Transverse colon (tissue), 4 donors: ENCODE measurements at places on chromosomes 2 and 18.

- DNase-seq: no peak
These were observed 50.0 kb downstream of the MC4R start for GRCh38 chr18:60322591-60322990.

GRCh38 chr2:28155627-28156026 lies 237.0 kb upstream of the FOSL2 start:
- DNase-seq: no peak

DNA sequence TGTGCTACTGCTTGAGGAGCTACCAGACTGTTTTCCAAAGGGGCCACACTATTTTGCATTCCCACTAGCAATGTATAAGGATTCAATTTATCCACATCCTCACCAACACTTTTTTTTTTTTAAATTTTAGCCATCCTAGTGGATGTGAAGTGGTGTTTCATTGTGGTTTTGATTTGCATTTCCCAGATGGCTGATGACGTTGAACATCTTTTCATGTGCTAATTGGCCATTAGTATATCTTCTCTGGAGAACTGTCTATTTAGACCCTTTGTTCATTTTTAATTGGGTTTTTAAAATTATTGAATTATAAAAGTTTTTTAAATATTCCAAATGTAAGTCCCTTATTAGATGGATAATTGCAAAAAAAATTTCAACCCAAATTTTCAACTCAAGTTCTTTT lies 121.1 kb downstream of the MAPK4 start:
- no peak for DNase-seq

GRCh38 chr2:46841621-46842020 lies 74.0 kb downstream of the MCFD2 start:
- DNase-seq: peak; percentile 62

DNA sequence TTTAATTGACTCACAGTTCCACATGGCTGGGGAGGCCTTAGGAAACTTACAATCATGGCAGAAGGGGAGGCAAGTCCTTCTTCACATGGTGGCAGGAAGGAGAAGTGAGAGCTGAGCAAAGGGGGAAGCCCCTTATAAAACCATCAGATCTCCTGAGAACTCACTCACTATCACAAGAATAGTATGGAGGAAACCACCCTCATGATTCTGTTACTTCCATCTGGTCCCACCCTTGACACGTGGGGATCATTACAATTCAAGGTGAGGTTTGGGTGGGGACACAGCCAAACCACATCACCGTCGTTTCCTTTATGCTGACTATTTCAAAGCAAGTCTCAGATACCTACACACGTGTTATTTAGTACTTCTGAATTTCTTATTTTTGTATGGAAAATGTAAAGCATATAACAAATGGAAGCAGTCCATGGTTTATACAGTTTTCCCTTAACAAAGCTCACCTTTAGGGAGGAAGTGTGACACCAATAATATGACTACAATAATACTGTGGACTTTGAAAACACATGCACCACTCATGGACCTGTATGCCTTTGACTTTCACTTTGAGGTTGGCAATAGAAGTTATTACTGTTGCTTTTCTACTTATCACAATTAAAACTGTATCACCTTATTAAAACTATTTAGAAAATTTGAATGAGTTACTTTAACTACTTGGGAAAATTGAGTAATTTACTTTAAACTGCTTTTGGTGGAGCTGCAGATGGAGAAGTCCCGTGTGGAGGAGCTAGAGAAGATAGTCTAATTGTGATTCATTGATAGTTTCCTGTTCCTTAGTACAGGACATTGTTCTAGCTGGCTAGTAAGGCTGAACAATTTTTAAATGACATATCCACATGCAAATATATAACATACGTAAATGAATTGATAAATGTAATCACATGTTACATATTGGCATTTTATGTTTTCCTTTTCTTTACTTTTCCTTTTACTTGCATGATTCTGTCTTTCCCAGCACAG lies 37.3 kb downstream of the MTCL1 start:
- DNase-seq: no peak

DNA sequence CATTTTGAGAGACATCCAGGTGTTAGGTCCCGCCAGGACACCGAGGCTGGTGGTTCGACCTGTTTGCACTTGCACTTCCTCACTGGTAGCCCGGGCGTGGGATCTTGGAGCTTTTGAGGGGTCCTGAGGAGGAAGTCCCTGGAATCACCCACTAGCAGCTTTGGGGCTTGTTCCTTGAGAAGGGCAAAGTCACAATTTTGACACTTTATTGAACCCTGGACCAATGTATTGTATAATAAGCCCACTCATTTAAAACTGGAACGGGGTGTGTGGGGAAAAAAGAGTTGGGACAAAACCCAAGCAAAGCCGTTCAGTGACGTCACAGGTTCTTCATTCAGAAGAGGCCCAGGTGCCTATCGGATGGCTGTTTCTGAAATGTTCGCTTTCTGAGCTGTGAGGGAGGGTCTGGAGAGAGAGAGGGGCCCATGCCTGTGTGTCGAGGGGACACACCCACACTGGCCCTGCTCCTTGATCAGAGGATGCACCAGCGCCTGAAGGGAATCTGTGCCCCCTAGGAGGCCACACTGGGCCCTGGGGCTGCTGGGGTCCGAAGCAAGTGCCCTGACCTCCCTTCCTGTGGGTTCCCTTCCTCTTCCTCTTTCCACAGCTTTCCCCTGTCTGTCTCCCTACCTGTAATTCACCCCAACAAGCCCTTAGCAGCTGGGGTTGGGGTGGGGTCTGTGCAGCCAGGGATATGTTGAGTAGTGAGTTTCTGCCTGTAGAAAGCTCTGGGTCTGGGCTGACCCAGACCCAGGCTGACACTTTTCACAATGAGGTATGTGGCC lies 2.6 kb downstream of the LPIN1 start:
- no peak for DNase-seq

- no peak for DNase-seq
These were observed 31.3 kb downstream of the SP140L start for GRCh38 chr2:230358305-230358704.

DNA sequence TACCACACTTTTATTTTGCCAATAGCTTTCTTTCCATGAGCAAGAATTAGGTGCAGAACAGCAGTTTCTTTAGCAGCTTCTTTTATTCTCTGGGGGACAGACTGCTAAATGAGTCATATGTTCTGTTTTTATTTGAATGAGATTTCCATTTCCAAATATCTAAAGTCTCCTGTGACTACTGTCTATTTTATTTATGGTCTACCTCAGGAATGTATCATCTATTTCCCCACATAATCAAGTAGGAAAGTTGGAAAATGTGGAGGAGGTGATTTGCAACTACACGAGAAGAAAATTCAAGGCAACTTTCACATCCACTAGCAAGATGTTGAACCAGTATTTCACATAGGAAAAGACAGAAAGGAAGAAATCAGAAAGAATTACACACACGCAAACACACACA lies 139.9 kb upstream of the MEX3C start:
- DNase-seq: no peak

DNA sequence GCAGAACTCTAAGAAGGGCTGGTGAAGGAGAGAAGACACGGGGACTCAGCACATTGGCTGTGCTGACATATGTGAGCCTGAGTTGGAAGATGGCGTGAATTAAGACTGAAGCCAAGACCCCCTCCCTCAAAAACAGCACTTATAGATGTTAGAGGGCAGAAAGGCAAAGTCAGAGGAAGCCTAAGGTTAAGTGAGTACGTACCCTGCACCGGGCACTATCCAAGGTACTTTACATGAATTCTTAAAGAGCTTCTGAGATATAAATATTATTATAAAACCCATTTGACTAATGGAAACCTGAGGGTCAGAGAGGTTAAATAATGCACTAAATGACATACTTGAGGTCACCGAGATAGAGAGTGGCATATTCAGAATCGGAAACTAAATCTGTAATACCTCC lies 25.6 kb downstream of the SIX3 start:
- DNase-seq: no peak

DNA sequence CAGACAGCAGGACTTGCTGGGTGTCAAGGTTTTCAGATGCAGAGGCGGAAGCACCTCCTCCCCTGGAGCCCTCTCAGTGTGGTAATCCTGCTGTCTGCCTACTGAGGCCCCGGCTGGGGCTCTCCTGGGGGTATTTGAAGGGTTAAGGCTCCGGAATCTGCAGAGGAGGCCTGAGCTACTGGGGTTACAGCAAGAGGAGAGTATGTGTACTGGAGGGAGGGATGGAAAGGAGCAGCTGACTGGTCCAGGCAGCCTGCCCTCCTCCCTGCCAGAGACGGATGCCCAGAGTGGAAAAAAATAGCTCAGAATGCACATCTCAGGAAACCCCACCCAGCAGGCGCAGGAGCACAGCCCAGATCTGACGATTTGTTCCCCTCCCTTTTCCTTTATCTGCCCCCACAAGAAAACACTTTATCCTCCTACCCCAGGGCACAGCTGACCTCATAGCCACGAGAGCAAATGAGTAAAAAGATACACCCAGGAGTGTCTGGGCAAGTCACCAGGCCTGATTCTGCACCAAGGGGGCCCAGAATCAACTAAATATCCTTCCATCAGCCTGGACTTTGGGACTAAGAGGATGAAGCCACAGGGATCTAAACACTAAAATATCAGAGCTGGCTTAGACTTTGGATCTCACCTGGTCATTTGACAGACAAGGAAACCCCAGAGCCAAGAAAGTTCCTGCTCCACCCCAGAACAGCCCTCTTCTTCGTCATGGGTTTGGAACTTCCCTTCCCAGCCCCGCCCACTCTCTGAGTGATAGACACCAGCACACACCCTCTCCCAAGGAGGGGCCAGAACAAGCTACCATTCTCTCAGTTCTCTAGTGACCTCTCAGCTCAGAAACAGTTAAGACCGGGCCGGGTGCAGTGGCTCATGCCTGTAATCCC lies 5.5 kb downstream of the TMBIM1 start:
- DNase-seq: peak; percentile 96

- no peak for DNase-seq
These were observed 35.6 kb upstream of the FOSL2 start for GRCh38 chr2:28357055-28357454.

GRCh38 chr2:129755786-129756185 lies 223.7 kb upstream of the RAB6C start:
- DNase-seq: no peak

- no peak for DNase-seq
These were observed 59.3 kb downstream of the KDM3A start for GRCh38 chr2:86500325-86501083.

DNA sequence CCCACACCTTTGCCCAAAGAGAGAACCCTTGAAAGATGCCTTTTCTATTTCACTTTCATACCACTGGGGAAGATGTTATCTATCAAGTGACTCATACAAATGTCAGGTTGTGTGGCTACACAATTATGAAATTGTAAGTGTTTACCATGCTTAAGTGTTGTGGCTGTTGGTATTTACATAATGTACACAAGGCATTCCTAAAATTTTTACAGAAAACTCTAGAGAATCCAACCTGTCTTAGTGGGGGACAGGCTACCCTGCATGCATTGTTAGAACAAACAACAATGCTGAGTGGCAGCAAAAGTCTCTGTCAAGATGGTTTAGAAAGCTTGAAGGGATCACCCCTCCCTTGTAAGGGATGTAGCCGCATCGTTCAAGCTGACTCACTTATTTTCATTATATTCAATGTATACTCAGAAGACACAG lies 5.5 kb upstream of the MGAT4A start:
- no peak for DNase-seq

- no peak for DNase-seq
These were observed 77.5 kb downstream of the CDCA7 start for GRCh38 chr2:173432049-173432754.
